ENCODE measurements at places on chromosomes 6 and 20. TPM values are rescaled to one million over a fixed set of nuclear protein-coding genes. Genes with fewer than 3 reads are reported as not detected.
A peak's percentile ranks its signal among the peaks of the same experiment; 100 is the strongest.

The TRIM15 gene
- not detected for total RNA-seq

The LAMA4 gene
- 124 TPM for total RNA-seq

The FOXS1 gene
- total RNA-seq = not detected

DNA sequence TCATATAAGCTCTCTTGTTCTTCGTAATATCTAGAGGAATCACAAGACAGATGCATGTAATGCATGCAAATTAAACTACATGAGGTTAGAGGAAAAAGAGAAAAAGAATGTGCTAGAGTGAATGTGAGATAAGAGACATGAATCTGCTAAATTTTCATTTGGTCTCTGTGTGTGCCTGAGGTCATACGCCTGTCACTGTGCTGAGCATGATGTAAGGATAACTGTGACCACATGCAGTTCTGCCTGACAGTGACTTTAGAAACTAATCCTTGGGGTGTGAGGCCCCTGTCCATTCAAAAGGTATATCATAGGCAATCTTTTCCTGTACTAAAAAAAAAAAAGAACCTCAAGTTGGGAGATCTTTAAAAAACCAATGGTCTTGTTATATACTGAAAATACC is 70.6 kb downstream of the SHPRH start:
- no peaks in the 10 kb centered on the region for H3K27me3 ChIP-seq
- H3K4me3 ChIP-seq = no peak overlapping the region
- peaks cover 27% of the 10 kb centered on the region for H3K36me3 ChIP-seq
- no peaks in the 10 kb centered on the region for H3K4me1 ChIP-seq
- DNase-seq = no peak
- H3K27ac ChIP-seq = no peak overlapping the region

The PKIB gene
- total RNA-seq = not detected

The CHRNA4 gene
- not detected for total RNA-seq

The ZNF334 gene
- total RNA-seq = 1.8 TPM

DNA sequence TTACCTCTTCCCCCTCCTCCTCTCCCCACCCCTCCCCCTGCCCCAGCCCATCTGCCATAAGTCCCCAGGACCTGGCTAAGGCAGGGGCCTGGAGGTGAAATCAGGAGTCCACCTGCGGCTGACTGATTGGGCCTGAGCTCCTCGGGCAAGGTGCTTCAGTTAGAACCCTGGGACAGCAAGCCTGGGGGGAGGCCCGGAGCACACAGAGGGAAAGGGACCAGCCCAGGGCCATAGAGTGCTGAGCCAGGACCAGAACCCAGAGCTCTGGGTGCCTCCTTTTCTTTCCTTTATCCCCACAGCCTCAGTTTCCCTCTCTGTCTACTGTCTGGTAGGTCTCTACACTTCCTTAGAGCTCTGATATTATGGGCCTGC is 35.7 kb upstream of the VEGFA start:
- H3K4me1 ChIP-seq = no peaks in the 10 kb centered on the region
- no peak for DNase-seq
- no peak overlapping the region for H3K27ac ChIP-seq
- H3K27me3 ChIP-seq = peaks cover 6% of the 10 kb centered on the region

DNA sequence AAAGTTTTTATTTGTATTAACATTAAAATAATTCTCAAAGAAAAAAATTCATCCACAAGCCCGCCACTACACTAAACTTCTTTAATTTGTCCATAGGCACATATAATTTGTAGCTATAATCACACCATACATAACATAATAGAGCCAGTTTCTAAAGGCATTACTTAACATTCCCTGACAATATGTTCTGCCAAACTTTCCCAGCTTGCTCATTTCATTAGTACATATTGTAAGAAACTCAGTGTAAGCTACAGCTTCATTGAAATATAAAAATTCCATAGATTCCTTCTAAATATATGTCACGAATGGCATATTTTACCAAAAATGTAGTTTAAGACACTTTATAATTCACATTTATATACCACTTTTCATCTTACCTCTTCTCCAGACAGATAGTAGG is 59.3 kb downstream of the MAN1A1 start:
- H3K27ac ChIP-seq = no peak overlapping the region
- 0 out of 2 replicates have a peak, but pooled peaks cover 4% of the 10 kb centered on the region for H3K36me3 ChIP-seq
- no peaks in the 10 kb centered on the region for H3K27me3 ChIP-seq
- no peaks in the 10 kb centered on the region for H3K4me1 ChIP-seq
- no peak for DNase-seq

- no peak for DNase-seq
- H3K4me3 ChIP-seq = no peak overlapping the region
- peaks cover 5% of the 10 kb centered on the region for H3K4me1 ChIP-seq
- no peak overlapping the region for H3K27ac ChIP-seq
These were observed 46.6 kb downstream of the NOL4L start for GRCh38 chr20:32538526-32538939.

GRCh38 chr6:20168690-20169089 is 43.6 kb downstream of the MBOAT1 start:
- H3K27ac ChIP-seq = no peak overlapping the region
- H3K36me3 ChIP-seq = no peaks in the 10 kb centered on the region
- H3K27me3 ChIP-seq = no peaks in the 10 kb centered on the region
- DNase-seq = no peak

The ULBP1 gene
- total RNA-seq = 9.7 TPM

- peaks cover 16% of the 10 kb centered on the region for H3K27me3 ChIP-seq
- no peak for DNase-seq
- peak overlapping the region; percentile 50 for H3K4me3 ChIP-seq
- H3K36me3 ChIP-seq = no peaks in the 10 kb centered on the region
- H3K27ac ChIP-seq = no peak overlapping the region
These were observed 94.4 kb downstream of the RNASET2 start for GRCh38 chr6:166861961-166862286.

GRCh38 chr6:49675816-49676215 is 37.5 kb downstream of the CRISP2 start:
- no peaks in the 10 kb centered on the region for H3K36me3 ChIP-seq
- H3K27ac ChIP-seq = no peak overlapping the region
- H3K4me3 ChIP-seq = no peak overlapping the region
- no peak for DNase-seq
- H3K4me1 ChIP-seq = no peaks in the 10 kb centered on the region
- no peaks in the 10 kb centered on the region for H3K27me3 ChIP-seq

- H3K36me3 ChIP-seq = no peaks in the 10 kb centered on the region
- no peaks in the 10 kb centered on the region for H3K4me1 ChIP-seq
- no peak overlapping the region for H3K4me3 ChIP-seq
- no peak for DNase-seq
- H3K27me3 ChIP-seq = no peaks in the 10 kb centered on the region
- no peak overlapping the region for H3K27ac ChIP-seq
These were observed 128.8 kb downstream of the HUS1B start for GRCh38 chr6:527989-528673.

DNA sequence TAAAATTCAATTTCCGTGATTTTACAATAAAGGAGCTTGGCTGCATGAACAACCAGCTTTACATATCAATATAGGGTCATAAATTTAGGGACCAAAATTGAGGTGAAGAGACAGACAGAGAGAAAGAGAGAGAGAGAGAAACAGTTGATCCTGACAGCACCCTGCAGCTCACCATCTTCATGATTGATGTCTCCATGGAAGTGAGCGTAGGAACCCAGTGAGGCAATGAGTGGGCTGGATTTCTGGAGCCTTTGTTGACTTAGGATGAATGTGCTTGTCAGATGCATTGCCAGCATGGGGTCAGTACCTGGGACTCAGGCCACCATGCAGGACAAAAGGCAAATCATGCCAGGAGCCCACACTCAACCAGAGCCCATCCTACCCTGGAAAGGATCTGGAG is 165.1 kb upstream of the SYNDIG1 start:
- DNase-seq = no peak
- no peaks in the 10 kb centered on the region for H3K4me1 ChIP-seq
- peaks cover 19% of the 10 kb centered on the region for H3K27me3 ChIP-seq
- no peak overlapping the region for H3K27ac ChIP-seq
- H3K36me3 ChIP-seq = no peaks in the 10 kb centered on the region
- H3K4me3 ChIP-seq = no peak overlapping the region

DNA sequence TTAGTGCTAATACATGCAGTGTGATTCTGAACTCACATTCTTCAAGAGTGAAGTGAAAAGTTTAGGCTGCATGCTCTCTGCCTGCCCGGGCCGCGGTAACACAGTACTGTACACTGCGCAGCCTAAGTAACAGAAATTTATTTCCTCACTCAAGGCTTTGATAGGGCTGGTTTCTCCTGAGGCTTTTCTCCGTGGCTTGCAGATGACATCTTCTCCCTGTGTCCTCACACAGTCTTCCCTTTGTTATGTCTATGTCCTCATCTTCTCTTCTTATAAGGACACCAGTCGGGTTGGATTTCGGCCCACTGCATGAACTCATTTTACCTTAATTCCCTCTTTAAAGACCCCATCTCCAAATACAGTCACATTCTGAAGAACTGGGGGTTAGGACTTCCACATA is 51.1 kb upstream of the TMEM170B start:
- H3K27me3 ChIP-seq = no peaks in the 10 kb centered on the region
- H3K4me3 ChIP-seq = no peak overlapping the region
- no peaks in the 10 kb centered on the region for H3K36me3 ChIP-seq
- DNase-seq = no peak
- H3K4me1 ChIP-seq = peaks cover 6% of the 10 kb centered on the region

DNA sequence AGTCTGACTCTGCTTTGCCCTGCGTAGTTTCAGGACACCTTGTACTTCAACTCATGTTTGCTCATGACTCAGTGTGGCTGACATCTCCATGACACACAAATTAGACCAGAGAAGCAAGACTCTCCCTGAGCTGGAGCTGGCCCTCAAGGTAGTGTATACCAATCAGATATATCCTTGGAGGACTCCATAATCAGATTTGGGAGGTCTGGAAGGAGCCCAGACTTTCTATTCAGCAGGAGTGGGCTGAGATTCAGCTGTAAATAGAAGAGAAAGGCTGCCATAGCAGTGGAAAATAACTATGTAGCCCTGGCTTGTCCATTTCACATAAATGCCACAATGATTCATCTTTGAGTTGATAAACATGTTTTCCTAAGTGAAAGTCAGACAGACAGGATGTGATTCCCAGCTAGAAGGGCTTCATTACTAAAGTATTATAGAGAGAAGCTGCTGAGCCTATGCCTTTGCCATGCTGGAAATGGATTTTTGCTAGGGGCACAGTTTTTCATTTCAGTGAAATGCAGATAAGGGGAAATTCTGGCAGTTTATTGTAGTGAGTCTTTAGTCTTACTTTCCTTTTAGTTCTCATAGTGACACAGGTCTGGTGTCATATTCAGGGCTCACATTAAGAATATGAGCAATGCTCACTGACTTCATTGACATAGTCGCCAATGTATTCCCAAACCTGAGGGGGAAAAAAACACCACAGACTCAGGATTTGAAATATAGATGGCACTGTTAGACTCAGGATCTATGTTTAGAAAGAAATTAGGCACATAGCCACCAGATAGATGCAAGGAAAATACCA is 95.3 kb downstream of the CLVS2 start:
- no peaks in the 10 kb centered on the region for H3K27me3 ChIP-seq
- DNase-seq = no peak
- H3K36me3 ChIP-seq = 0 out of 2 replicates have a peak, but pooled peaks cover 6% of the 10 kb centered on the region
- H3K4me3 ChIP-seq = no peak overlapping the region
- no peaks in the 10 kb centered on the region for H3K4me1 ChIP-seq

DNA sequence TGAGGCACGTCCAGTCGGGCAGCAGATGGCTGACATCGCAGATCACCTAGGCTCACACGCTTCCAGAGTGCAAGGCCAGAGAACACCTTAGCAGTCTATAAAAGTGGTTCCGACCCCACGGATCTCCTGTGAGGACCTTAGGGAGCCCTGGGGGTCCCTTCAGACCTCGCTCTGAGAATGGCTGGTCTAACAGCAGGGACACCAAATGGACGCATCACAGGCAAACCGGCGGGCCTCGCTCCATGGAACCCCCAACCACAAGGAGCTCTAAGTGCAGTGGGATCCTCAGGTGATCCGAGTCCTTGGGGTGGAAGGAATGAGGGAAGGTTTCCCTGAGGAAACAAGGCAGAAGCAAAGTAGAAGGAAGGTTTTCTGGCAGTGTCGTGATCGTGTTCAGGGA is 135.4 kb downstream of the SMOC2 start:
- H3K27me3 ChIP-seq = peaks cover 2% of the 10 kb centered on the region
- no peaks in the 10 kb centered on the region for H3K4me1 ChIP-seq
- H3K27ac ChIP-seq = no peak overlapping the region
- no peak for DNase-seq
- H3K4me3 ChIP-seq = no peak overlapping the region
- 0 out of 2 replicates have a peak, but pooled peaks cover 5% of the 10 kb centered on the region for H3K36me3 ChIP-seq

The TPX2 gene
- 51.0 TPM for total RNA-seq

The IRAK1BP1 gene
- 2.6 TPM for total RNA-seq

DNA sequence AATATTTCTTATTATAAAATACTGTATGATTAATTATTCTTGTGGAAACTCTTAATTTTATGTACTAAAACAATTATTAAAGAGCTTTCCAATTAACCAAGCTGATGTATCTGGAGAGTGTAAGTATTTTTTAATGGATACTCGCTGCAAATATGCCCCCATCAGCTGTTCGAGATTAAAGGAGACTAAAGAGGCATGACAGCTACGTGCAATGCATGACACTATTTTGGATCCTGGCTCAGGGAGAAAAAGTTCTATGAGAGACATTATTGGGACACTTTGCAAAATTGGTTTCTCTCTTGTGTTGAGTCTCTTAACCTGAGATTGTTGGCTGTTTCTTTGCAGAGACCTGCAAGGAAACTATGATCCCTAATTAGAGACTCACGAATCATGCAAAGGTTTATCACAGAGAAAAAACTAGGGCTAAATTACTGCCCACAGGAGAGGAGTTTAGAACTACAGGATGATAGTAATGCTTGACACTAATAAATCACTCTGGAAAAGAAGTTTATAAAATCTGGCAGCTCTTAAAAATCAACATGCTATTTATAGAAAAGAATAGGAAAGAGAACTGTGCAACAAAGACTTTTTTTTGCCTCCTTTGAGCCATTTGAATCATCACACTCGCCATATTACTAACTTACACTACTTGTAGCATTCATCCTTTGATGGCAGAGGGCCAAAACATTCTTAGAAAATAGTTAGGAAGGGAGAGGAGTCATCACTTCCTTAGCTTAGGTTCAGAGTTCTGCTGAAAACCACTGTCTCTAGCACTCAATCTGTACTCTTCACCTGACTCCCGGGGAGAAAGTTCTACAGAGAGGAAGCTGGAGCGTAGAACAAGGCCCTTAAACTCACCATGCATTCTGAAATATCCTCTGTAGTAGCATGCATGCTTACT is 25.3 kb downstream of the NRN1 start:
- peak; percentile 75 for DNase-seq
- peaks cover 9% of the 10 kb centered on the region for H3K4me1 ChIP-seq
- H3K27me3 ChIP-seq = peaks cover 9% of the 10 kb centered on the region
- H3K4me3 ChIP-seq = no peak overlapping the region

- H3K36me3 ChIP-seq = no peaks in the 10 kb centered on the region
- peak; percentile 84 for DNase-seq
- peak overlapping the region; percentile 82 for H3K27ac ChIP-seq
These were observed 110.3 kb upstream of the BTBD3 start for GRCh38 chr20:11807054-11808048.

- no peaks in the 10 kb centered on the region for H3K27me3 ChIP-seq
- H3K4me3 ChIP-seq = peak overlapping the region; percentile 82
- peaks cover 69% of the 10 kb centered on the region for H3K4me1 ChIP-seq
- peak; percentile 95 for DNase-seq
These were observed 51.3 kb downstream of the PTPN1 start for GRCh38 chr20:50561379-50562078.

Measured in HFFc6 (cell line).